ENCODE measurements at places on chromosomes 4 and X. TPM values are rescaled to one million over a fixed set of nuclear protein-coding genes. Genes with fewer than 3 reads are reported as not detected.

The NUDT11 gene
- 14.3 TPM for total RNA-seq

The RBMXL3 gene
- total RNA-seq, result not detected

The KIAA1210 gene
- total RNA-seq, result under 0.01 TPM

The PRPS2 gene
- total RNA-seq, result 48.5 TPM

The IL9R gene
- total RNA-seq, result 0.27 TPM

The SPANXD gene
- 0.17 TPM for total RNA-seq

All from mammary epithelial cell (primary cell).